ENCODE measurements at places on chromosomes 3 and 15.

- DNase-seq: no peak
Measured at GRCh38 chr3:79263423-79263822, 504.4 kb downstream of the ROBO1 start.

DNA sequence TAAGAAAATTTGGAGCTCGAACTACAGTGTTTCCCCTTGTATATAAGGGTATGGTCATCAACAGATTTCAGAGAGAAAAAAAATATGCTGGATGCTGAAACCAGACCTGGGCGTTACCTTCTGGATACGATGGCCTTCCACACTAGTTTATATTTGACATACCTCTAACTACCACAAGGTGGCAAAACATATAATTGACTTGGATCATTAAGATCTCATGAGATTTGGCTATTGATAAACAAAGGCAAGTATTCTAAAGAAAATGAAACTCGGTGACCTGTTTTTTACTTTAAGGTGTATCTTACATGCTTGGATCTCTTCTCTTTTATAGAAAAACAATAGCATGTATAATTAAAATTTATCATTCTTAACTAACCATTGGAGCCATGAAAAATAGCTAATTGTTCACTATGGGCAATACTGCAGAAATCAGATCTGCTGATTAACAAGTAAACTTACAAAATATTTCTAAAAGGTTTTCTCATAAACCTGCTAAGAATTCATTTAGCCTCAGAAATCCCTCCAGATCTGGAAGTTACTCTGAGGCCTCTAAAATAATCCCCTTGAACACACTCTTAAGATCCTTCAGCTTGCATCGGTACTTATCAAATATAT is 300.6 kb upstream of the KCNH8 start:
- peak; percentile 9 for DNase-seq

- DNase-seq: no peak
Measured at GRCh38 chr3:132293251-132293650, 24.0 kb upstream of the ACP3 start.

GRCh38 chr3:148360051-148360450 is 337.7 kb upstream of the AGTR1 start:
- no peak for DNase-seq

DNA sequence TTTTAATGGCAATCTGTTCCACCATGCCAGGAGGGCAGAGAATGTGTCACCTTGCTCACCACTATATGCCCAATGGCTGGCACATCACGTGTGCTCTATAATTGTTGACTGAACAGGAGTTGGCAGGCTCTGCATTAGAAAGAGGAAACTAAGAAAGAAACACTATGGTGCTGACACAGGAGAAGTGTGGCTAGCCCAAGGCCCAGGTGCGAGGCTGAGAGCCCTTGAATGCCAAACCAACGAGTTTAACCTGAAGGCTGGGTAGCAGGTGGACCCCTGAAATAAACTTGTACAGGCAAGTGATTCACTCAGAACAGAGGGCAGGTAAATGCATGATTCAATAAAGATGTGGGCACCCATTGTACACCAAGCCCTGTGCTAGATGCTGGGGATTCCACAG is 2.4 kb downstream of the CHCHD4 start:
- DNase-seq: no peak

GRCh38 chr3:46460051-46460450 is 4.7 kb downstream of the LTF start:
- DNase-seq: no peak

GRCh38 chr3:113468539-113468938 is 27.2 kb upstream of the CFAP44 start:
- DNase-seq: no peak

GRCh38 chr3:8436661-8437287 is 64.8 kb upstream of the LMCD1 start:
- DNase-seq: no peak

DNA sequence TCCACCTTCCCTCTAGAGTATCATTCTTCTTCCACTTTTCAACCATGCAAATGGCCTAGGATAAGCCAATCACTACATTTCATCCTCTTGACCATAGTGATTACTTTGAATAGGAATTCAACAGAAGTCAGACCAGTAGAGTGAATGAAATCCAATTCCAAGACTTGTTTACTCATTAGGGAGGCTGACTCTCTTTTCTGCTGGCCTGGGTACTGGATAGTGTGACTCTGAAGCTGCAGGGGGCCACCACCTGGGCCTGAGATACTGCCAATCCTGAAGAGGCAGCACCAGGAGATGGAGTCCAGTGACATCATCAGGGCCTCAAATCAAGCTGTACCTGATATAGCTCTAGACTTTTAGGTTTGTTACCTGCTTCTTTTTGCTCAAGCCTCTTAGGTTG is 7.0 kb upstream of the FSTL1 start:
- no peak for DNase-seq

DNA sequence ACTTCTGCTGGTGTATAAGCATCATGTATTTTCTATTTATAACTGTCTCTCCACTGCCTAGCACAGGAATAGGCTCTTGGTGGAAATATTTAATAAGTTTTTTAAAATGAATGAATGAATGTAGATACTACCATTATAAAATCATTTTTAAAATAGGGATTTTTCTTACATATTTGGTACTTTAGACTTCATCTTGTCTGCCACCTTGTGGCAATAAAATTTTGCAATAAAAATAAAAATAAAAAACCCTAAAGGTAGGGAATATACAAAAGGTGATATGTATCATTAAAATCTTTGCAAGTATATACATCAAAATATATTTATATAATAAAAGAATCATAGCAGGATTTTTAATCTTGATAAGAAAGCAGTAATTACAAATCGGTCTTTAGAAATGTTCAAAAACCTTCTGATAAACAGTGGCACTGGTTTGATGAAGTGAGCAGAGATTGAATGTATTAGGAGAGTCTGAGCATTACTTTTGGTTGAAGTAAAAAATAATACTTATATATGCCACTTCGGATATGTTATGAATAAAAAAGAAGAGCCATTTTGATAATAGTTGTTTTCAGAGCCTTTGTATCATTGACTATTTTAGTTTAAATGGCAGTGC is 95.2 kb downstream of the SPATA16 start:
- DNase-seq: peak; percentile 14

- DNase-seq: no peak
Measured at GRCh38 chr15:49239105-49239504, 69.1 kb downstream of the GALK2 start.

DNA sequence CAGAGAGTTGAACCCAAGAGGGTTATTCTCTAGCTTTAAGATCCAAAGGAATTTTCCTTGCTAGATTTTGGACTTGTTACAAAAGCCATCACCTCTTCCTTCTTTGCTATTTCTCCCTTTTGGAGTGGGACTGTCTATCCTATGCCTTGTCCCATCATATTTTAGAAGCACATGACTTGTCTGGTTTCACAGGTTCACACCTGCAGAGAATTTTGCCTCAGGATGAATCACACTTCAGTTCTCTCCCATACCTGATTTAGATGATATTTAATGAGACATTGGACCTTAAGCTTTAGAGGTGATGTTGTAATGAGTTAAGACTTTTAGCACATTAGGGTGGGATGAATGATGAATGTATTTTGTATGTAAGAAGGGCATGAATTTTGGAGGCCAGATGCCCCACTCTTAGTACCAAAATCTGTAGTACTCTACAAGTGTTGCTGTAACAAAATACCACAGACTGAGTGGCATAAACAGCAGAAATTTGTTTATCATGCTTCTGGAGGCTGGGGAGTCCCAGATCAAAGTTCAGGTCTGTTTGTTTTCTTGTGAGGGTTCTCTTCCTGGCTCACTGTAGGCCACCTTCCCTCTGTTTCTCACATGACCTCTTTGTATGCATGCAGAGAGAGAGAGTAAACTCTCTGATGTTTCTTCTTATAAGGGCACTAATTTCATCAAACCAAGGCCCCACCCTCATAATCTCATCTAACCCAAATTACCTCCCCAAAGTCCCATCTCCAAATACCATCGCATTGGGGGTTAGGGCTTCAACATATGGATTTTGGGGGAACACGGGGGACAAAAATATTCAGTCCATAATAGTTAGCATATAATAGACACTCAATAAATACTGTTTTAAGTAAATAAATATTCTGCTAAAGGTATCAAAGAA is 10.0 kb downstream of the LNP1 start:
- DNase-seq: no peak

- no peak for DNase-seq
Measured at GRCh38 chr15:91871837-91872236, 18.3 kb downstream of the SLCO3A1 start.

DNA sequence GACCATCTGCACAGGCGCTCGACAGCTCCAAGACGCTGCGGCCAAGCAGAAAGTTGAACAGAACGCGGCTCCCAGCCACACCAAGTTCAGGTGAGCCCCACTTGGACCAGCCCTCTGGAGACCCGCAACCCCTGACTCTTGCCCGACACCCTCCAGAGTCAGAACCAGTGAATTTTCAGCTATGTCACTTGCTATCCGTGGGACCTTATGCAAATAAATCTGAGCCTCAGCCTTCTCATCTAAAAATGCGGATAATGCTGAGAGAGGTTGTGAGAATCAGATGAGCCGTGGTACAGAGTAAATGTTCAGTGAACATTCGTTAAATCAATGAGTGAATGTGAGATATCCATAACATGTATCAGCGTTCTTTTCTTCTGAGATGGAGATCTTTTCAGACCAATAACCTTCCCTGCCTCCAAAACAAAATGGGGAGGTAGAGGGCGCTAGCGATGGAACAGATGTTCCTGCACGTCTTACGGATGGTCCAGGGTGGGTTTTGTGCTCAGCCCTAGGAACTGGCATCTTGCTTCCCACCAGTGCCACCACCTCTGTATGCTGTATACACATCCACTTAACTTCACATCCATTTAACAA is 524 bp downstream of the MRPS11 start:
- no peak for DNase-seq

- DNase-seq: no peak
Measured at GRCh38 chr3:14378415-14378814, 24.0 kb upstream of the SLC6A6 start.

- no peak for DNase-seq
Measured at GRCh38 chr15:39587096-39587721, 6.3 kb downstream of the THBS1 start.

DNA sequence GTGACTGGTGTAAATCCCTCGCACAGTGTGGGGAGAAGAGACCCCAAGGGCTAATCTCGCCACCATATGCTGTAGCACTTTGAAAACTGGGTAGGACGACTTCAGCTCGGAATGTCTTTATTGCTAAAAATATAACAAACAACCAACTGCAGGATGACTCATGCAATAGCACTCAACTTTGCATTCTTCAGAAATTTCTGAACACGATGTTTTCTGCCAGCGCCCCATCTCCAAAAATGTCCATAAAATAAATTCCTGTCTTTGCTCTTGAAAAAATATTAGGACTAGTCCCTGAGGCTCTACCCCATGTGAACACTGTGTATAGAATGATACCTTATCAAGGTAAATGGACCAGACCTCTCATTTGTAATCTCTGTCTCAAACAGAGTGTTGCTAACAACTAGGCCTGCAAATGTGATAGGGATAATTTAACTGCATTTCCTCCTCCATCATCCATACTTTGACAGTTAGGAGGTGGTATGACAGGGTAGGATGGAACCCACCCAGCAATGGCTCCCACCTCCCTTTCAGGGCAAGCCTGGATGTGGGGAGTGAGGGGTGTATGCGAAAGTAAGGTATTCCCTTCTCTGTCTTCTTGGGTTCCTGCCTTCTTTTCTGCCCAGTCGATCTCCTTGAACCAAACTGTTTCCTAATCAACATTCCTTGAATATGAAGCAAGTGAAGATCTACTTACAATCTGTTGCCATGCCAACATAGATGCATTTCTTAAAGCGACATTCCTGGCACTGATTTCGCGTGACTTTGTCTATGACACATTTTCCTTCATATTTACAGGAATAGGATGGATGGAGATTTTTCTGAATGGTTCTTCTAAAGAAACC is 201.1 kb downstream of the NR1D2 start:
- peak; percentile 55 for DNase-seq

DNA sequence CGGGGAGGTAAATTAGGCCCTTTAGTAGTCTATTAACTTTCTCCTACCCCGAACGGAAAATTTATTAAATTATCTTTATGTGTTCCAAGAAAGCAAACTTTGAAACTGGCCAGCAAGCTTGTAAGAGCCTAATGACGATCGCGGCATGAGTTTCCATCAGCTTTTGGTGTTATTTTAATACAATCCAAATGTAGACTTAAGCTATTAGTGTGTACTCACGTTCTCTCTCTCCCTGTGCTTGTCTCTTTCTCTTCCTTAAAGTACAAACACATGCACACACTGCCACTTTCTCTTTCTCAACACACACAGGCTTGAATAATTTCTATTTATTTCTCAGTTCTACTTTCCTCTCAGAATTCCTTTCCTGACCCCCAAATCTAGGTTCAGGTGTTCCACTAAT is 108.8 kb upstream of the MME start:
- DNase-seq: no peak

DNA sequence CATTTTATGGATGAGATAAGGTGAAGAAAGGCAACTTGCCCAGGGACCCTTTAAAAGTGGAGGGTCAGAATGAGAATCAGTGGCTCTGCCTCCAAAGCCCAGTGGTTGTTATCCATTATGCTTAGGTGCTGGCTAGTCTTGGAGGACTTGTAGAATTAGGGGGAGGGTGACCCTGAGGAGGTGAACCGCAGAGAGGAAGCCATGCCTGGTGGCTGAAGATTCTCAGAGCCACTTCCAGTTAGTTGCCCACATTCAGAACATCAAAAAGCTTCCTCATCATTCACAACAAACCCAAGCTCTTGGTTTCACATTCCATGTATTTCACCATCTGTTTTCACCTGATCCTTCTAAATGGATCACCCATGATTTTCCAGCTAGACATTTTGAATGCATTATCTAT is 11.2 kb downstream of the EBLN2 start:
- no peak for DNase-seq

- no peak for DNase-seq
Measured at GRCh38 chr3:69628951-69629350, 110.3 kb upstream of the MITF start.

DNA sequence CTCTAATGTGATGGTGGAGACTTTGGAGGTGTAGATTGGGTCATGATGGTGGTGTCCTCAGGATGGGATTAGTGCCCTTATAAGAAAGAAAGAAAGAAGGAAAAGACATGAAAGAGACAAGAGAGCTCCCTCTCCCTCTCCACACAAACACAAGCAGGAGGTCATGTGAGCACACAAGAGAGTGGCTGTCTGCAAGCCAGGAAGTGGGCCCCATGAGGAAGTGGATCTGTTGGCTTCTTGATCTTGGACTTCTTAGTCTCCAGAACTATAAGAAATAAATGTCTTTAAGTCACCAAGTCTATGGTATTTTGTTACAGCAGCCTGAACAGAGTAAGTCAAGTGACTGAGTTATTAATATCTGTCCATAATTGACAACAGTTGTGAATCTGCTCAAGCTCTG is 17.1 kb downstream of the IQCB1 start:
- DNase-seq: no peak

GRCh38 chr3:5055357-5056110 is 66.6 kb upstream of the ARL8B start:
- no peak for DNase-seq

GRCh38 chr3:78741066-78741645 is 1026.6 kb downstream of the ROBO1 start:
- DNase-seq: no peak

GRCh38 chr3:142495103-142495502 is 47.3 kb upstream of the XRN1 start:
- no peak for DNase-seq

Data from kidney glomerular epithelial cell (primary cell).